NCI-H1092 treated with DMSO at 0.1 percent for 48 hours (cell line): ENCODE measurements at places on chromosomes 5 and 9.

DNA sequence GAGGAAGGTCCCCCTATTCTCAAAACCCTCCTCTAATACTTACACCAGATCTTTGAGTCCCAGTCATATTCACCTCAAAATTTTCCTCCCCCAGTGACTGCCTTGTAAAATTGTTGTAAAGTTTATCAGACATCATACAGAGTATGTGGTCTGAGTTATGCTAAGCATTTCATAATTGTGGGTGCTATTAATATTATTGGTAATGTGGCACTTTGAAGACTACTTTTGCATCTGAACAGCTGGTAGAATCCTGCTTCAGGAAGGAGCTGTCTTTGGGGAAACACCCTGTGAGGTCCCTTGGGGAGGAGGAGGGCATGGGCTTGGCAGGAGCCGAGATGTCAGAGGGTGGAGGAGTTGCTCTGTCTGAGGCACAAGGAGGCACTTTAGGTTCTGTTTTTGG is 164.9 kb upstream of the ZNF618 start:
- no peak for DNase-seq

GRCh38 chr9:36036780-36037548 is at the start of gene RECK:
TSS of gene RECK (plus strand) at chr9:36036913. CDS start at chr9:36036999, 86 bp downstream.
- peak; percentile 87 for DNase-seq

- DNase-seq, result no peak
These were observed 290.3 kb upstream of the SGCD start for GRCh38 chr5:156036640-156037039.

DNA sequence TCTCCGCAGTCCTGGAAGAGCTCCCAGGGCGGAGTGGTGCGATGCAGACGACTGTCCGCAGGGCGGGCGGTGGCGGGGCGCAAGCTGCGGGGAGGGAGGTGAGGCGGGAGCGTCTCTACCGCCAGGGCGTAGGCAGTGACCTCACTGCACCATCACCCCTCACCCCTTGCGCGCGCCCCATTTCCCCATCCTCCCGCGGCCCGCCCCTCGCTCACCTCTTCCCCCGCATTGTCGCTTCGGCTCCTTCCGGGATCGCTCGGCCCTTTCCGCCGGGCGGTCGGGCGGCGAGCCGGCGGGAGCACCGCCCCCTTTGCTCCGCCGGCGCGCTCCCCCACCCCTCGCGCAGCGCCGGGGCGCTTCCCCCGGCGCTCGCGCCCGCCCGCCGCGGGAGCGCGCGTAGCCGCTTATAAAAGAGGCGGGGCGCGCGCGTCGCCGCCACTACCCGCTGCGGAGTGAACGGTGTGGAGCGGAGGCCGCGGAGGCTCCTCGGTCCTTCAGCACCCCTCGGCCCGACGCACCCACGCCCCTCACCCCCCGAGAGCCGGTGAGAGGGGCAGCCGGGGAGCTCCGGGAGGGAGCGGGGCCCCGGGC is at the start of gene SPTAN1:
SPTAN1 (plus strand) TSS at position 435 of the 591 bp plus-strand sequence. CDS start 14,154 bp downstream, outside the sequence.
- peak; percentile 89 for DNase-seq

DNA sequence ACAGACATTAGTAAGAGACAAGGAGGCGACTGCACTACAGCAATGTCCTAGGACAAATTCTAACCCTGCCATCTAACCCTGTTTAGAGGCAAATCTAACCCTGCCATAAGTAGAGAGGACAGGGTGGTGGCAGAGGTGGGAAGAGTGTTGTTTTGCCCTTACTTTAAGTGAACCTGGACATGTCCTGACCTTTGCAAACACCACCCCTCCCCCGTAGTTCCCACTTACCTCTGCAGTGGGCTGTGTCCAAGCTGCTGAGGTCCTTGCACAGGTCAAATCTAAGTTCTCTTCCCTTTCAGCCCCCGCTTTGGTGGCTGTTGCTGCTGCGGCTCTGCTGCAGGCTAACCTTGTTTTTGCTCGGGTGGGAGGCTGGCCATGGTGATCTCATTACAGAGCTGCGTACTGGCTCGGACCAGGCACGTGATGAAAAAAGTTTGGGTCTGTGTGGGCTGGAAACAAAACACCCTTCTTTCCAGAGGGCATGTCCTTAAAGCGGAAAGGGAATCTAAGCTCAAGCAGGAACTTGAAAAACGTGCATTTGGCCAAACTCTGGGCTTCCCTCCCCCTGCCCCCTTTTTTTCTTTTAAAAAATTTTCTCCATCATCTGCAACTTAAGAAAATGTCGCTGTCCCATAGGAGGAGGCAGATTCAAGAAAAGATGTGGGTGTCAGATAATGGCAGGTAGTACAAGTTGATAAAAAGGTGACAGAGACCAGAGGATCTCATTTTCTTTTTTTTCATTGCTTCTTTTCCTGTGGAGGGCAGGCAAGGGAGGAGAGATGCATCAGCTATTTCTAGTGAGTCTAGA is at the start of gene FAXDC2:
FAXDC2 (minus strand) TSS at position 349 of the 808 bp plus-strand sequence. CDS start 12,425 bp downstream, outside the sequence.
- DNase-seq, result no peak

GRCh38 chr9:7363777-7364477 is 435.7 kb downstream of the DMAC1 start:
- DNase-seq, result no peak
